ENCODE measurements at places on chromosomes 16 and 17. TPM values are rescaled to one million over a fixed set of nuclear protein-coding genes. Genes with fewer than 3 reads are reported as not detected.

CCL7 gene
- 1.3 TPM for total RNA-seq

SMIM5 gene
- under 0.01 TPM for total RNA-seq

COX6A2 gene
- not detected for total RNA-seq

GUCY2D gene
- total RNA-seq, result not detected

TMEM88 gene
- total RNA-seq, result 27.0 TPM

PDIA2 gene
- total RNA-seq, result not detected

AGRP gene
- not detected for total RNA-seq

Data from epithelial cell of umbilical artery (primary cell).